Lung (tissue), 17 donors: ENCODE measurements at places on chromosomes 1 and 21.

DNA sequence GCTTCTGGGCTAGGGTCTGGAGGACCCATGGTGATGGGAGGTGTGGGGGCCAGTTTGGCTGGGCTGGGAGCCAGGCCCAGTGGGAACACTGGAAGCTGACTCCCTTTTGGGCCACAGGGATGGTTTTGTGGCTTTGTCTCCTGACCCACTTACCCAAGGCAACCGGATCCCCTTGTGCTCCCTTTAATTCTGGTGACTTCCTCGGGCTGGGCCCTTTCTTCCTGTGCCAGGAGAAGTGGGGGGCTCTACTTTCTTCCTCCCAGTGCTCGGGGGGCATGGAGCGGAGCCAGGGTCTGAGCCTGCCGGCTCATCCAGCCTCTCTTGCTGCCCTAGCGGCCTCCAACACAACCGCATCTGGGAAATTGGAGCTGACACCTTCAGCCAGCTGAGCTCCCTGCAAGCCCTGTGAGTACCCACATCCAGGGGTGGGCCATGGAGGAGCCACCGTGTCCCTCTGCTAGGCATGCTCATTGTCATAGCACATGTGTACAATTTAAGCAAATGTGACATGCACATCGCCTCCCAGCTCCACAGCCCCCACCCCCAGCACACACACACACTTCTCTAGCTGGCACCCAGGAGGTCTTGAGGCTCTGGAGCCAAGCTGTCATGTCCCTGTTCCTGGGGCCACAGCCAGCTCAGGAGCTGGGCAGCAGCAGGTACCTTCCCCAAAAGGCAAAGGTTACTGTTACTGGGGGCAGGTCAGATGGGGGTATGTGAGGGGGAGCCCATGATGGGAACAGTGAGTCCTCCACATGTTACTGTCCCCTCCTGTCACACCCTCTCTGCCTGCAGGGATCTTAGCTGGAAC, 35.0 kb downstream of the UBE2T start:
- no peak for DNase-seq

DNA sequence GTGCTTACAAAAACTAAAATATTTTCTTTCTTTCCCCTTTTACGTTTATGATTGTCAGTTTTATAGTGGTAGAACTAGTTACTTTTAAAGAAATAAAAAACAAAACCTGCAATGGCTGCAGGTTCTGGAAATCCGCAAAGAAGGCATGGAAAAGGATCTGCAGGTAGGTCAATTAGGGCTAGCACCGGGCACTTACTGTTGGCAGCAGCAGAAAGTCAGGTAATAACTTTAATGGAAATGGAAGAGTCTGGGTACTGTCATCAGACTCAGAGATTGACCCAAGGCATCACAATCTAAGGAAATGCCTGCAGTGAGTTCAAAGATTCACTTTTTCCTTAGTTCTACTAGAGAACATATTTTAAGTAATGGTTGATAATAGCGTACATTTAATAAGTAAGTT, 1136.3 kb upstream of the B3GALT2 start:
- DNase-seq, result no peak

GRCh38 chr1:184376369-184376768, 10.5 kb upstream of the C1orf21 start:
- no peak for DNase-seq

- DNase-seq, result peak; percentile 12
Observed at GRCh38 chr21:46127239-46128105, 27.9 kb downstream of the FTCD start.

DNA sequence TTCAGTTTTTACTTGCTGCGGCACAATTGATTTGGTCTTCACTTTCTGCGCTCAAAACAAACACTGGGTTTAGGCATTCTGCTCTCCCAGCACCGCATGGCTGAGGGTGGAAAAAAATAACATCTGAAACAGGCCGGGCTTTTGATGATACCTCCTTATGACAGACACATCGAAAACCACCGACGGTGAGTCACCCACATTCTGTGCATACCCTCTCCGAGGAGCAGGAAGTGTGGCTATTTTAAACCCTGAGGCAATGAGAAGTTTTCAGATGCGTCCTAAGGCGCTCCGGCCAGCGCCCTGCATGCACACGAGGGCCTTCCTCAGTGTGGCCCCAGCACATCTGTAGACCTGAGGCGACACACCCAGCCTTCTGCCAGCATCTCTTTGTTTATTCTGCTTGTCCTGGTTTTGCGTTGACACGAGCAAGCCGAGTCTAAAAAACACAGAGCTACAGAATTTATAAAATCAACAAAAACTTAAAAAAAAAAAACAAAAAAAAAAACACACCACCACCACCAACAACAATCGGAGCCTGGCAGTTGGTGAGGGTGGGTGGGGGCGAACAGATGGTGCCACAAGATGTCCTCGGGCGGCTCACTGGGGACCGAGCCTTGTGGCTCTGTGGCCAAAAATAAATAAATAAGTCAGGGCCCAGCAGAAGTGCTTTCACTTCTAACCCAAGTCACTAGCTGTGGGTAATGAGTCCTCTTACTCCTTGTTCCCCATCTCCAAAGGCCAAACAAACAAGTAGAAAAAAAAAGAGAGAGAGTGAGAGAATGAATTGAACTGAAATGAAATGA, 162.6 kb upstream of the IRF2BP2 start:
- peak; percentile 59 for DNase-seq

DNA sequence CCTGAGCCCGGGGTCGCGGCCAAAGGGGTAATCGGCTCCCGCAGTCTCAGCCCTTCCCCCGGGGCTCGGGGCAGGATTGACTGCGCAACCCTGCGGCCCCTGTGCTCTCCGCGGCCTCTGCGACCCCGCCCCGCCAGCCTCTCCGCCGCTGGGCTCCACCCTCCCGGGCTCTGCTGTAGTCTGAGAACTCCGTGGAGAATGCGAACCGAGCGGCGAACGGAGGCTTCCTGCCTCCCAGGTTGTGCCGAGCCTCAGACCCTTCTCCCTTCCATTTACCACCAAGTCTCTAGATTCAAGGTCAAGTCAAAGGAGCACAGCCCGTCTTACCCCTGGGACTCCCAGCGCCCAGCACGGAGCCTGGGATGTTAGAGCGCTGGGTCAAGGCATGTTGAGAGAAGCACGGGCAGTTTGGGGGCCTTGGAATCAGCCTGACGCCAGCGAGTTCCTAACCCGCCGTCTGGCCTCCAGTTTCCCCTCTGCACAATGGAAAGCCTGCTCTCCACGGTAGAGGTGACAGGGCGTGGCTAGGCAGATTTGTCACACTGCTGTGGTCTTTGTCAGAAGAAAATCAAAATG, 3.0 kb downstream of the ATP2B4 start:
- peak; percentile 72 for DNase-seq

GRCh38 chr1:46594063-46594462, 10.0 kb downstream of the MKNK1 start:
- no peak for DNase-seq

DNA sequence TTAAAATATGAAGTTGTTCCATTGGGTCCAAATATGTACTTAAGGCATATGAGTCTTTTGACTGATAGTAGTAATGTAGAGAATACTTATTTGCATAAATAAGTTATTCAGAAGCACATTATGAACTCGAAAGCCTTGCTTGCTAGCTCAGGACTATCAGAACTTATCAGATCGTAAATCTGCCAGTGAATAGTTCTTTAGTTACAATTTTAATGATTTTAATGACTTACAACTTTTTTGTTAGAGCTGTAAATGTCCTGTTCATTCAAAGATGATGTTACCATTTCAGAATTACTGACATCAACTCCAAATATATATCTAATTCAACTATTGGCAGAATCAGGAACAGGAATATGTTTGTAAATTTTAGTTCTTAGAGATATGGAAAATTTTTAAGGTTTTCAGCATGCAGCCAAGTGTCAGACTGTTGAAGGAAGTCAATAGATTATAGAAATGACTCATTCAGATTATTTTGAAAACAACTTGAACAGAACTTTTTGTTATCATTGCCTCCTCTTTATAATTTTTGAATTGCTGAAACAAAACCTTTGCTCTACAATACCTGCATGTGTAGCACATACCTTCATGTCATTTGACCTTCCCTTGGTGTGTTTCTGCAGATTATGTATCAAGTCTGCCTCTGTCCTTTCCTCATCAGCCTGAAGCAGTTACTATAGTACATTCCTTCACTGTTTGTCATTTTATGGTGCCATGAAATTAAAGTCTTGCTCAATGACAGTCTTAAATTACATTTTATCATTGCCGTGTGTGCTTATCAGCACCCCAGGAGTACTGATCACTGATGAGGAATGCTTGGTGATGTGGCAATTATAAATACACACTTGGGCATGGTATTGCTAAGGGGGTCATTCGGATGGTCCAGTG, 44.9 kb downstream of the LRRC8D start:
- DNase-seq, result no peak

DNA sequence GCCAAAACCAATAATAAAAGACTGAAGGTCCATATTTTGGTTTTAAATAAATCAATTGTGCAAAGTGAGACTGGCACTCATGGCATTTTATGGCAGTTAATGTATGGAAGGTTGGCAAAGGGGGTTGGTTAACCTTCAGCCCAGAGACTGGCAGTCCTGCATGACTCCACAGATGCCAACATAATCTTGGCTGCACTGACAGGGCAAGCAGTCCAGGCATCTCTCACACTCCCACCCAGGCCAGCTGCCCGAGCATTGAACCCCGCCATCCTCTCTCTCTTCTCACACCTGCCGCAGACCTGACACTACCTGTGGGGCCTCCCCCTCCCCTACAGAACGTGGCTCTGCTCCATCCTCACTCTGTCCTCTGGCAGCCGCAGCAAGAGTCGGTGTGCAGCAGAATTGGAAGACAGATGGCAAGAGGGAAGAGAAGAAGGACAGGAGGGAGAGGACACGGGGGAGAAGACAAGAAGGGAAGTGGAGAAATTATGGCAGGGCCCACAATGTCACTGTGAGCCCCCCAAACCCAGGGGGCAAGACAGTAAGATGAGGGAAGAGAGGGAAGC, 43.7 kb downstream of the ITPKB start:
- DNase-seq, result no peak

DNA sequence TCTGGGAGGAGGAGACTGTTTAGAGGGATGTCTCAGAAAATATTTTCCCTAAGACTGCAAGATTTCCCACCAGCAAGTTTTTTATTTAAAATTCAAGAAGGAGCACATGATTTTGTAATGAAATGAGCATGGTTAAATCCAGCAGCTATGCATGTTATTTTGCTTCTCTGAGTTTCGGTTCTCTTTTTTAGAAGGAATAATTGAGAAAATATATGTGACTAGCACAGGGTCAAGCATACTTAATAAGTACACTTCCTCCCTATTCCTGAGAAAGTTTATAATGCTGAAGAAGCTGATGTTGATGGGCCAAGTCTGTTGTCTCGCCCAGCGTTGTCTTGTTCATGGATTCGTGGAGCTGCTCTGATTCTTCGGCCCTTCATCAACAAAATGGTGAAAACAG, 51.2 kb downstream of the EXO1 start:
- peak; percentile 2 for DNase-seq

- no peak for DNase-seq
Observed at GRCh38 chr1:175319912-175320230, 127.3 kb upstream of the KIAA0040 start.

DNA sequence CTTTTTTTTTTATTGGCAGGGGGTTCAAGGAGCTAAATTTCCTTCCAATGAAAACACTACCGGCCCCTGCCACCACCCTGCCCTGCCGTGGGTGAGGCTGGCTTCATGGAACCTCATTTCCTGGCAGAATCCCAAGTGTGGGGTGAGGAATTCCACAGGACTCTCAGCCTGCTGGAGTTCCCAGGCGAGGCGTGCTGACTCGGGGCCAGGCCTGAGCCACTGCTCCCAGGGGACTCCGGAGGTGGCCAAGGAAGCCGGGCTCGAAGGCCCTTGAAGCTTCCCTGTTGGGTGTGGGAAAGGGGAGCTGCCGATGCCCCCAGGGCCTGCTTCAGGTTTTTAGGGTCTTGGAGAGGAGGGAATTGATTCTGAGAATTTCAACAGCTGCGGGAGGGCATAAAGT, 95.3 kb upstream of the ACTRT2 start:
- DNase-seq, result peak; percentile 60

DNA sequence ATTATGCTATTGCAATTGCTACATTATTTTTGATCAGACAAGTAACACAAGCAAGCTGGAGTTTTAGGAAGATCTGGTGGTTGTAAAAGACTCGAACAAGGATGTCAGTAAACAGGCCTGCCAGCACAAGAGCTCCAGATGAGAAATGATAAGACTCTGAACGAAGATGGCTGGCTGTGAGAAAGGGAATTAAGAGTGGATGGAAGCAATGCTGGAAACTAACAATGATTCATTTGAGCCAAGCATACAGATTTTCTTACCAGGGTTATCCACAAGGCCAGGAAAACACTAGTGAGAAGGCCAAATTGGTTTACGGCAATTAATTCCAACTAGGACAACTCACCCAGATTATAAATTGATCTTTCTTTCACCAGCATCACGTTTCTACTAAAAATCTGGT, 54.2 kb downstream of the NRIP1 start:
- DNase-seq, result no peak

GRCh38 chr1:119711804-119712341, at the start of gene PHGDH:
Gene PHGDH (plus strand): TSS chr1:119711934. CDS start chr1:119712023, 89 bp downstream.
- peak; percentile 95 for DNase-seq

DNA sequence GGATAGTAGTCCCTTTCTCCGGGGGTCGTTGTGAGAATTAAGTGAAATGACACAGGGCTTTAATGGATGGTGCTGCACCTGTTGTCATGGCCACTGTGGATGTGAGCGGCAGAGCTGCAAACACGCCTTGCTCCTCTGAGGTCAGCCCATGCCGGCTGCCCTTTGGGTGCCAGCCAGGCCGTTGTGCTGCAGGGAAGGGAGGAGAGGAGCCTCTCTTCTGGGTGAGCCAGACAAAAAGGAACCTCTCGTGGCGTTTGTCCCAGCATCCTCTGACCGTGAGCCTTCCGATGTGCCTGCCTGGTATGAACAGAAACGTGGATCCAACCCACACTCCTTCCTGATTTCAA, 383.0 kb upstream of the VAMP3 start:
- no peak for DNase-seq

DNA sequence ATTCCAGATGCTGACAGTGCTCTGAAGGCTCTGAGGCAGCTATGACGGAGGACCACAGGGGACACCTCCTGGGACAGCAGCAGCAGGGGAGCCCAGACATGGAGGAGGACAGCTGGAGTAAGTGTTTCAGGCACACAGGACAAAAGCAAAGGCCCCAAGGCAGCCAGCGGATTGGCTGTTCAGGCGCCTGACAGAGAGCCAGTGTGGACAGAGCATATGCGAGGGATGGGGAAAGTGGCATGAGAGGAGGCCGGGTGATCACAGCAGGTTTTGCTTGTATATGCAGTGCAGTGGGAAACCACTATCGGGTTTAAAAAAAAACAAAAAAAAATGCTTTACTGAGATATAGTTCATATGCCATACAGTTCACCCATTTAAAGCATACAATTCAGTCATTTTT, 19.1 kb downstream of the CHRNB2 start:
- DNase-seq, result no peak

GRCh38 chr1:34268311-34268954, 91.7 kb downstream of the C1orf94 start:
- DNase-seq, result no peak

- no peak for DNase-seq
Observed at GRCh38 chr1:184860985-184861754, 106.5 kb upstream of the EDEM3 start.

GRCh38 chr21:38082936-38083485, 166.8 kb upstream of the KCNJ6 start:
- no peak for DNase-seq

- DNase-seq, result peak; percentile 88
Observed at GRCh38 chr1:104765085-104765484, 1015.4 kb downstream of the AMY1C start.
